Stimulated activated CD8-positive, alpha-beta memory T cell treated with anti-CD3 and anti-CD28 coated beads, Interleukin-2, amount 100 ng/mL, for 48 hours (primary cell): ENCODE measurements at places on chromosomes 1 and 21.

- DNase-seq = no peak
Observed at GRCh38 chr1:230464671-230465070, 38.5 kb upstream of the PGBD5 start.

DNA sequence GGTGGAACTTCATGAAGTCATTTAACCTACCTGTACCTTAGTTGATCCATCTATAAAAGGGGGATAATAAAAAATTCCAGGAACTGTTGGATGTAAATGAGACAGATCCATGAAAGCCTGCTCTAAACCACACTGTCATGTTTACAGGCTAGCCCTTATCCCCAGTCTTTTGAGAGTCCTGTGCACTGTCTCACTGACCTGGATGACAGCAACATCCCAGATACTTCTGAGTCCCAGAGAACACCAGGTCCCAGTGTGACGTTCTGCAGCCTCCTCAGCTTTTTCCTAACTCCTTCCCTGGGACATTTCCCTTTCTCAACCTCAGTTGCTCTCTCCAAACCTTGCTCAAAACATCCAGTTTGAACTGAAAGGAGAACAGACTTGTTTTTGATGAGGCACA, 165.4 kb upstream of the C8B start:
- DNase-seq = no peak

DNA sequence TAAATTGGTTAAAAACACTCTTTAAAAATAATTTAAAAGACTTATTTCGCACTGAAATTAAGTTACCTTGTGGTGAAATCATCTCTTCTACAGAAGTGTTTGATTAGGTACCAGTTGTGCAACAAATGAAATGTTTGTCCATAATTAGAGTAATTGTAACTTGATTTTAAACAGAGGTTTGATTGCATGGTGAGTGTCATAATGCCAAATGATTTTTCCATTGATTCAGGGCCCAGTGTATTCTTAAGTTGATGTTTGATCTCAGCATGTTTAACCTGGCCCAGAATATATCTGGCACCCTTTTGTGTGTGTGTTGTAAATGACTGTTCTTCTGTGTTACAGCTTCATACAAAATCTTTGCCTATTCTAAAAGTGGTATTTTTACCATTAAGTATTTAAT, 28.5 kb downstream of the LRRC8B start:
- no peak for DNase-seq

DNA sequence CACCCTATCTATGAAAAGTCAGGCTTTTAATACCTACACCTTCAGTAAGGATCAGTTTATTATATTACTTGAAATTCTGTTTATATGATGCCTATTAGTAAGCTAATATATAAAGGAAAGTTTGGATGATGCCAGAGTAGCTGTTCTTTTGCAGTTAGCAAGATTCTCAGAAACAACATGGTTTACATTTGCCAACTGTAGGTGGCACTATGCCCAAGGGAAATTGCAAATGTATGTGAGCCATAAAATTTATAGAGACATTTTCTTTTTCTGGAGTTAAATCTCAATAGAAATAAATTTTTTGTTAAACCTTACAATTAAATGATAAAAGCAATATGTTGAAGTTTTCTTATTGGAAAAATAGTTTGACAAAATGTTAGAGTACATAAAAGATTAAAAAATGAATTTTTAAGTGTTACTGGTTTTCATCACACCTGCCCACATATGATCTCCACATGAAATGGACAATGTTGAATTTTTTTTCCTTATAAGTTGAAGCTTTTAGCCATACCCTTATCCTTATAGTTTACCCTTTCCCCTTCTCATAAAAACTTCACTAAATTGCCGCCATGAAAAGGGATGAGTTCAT, 32.1 kb upstream of the EPHX4 start:
- peak; percentile 3 for DNase-seq

DNA sequence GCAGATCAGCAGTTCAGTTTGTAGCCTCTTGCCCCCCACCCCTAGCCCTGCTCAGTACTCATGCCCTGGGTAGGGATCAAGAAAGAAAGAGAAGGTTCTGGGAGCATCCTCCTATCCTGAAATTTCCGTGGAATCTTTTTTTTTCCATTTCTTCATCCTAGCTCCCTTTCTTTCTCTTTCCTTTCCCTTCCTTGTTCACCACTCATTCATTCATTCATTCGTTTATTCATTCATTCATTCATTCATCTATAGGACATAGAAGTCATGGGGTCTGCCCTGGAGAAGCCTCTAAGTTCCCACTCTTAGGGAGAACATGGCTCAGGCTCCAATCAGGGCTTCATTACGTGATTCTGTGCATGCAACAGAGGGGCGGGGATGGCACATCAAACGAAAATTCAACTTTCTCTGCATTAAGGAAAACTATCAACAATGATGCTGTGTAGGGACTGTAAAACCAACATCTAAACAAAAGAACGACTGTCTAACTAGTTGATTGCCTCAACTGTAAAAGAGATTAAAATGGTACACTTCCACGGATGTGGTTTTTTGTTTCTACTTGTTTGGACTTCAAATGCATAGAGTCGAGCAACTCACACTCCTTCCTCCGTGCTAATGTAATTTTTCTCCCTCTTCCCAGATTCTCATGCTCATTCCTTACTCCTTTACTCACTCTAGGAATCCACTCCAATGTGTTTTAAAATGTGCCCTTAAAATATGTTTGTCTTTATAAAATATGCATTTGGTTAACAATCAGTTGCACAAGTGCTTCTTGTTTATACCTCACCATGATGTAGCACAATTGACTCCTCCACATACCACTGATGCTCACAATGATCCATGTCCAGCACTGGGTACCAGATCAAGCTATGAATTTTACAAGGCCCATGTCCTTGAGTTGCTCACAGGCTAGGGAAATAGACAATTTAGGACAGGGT, 101.2 kb upstream of the SLC2A1 start:
- DNase-seq = no peak

DNA sequence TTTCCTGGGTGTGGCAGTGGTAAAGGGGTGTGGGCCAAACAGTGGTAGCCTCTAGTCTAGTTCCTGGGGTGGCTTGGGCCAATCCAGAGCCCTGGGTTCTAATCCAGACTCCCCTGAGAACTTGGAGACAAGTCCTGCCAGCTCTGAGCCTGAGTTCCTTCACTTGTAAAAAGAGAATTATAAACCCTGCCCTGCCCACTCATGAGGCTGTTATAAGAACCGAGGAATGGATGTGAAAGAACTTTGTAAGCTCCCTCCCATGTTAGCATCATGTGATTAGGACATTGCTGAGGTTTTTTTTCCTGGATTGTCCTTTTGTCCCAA, 131.0 kb downstream of the RRAGC start:
- DNase-seq = no peak

- DNase-seq = peak; percentile 47
Observed at GRCh38 chr1:180632326-180633056, 669 bp downstream of the XPR1 start.

DNA sequence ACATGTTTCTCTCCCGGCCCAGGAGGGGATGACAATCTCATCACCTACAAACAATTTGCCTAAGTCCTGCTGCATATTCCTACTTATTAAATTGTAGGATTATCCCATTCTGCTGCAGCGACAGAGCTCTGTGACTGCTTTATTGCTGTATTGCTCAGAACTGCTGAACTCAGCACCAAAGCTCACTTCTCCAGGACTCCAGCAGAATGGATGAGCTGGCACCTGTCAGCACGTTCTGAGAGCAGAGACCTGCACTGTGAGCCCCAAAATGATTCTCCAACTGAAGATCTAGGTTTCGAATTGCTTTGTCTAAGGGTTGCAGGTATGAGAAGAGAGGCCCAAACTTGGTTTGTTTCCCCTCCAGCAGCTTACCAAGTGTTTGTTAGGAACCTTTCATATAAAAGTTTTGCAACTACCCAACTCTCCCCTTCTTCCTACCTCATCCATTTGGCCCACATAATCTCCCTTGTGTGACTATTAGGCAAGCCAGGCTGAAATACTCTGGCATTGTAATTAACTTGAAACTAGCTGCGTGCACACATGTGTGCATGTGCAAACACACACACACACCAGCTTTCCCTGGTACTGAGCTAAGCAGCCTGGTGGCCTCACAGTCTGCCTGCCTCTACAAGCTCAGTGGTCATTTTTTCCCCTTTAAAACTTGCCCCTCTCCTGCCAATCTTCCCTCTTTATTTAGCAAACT, 161.4 kb upstream of the CAMK1G start:
- no peak for DNase-seq

DNA sequence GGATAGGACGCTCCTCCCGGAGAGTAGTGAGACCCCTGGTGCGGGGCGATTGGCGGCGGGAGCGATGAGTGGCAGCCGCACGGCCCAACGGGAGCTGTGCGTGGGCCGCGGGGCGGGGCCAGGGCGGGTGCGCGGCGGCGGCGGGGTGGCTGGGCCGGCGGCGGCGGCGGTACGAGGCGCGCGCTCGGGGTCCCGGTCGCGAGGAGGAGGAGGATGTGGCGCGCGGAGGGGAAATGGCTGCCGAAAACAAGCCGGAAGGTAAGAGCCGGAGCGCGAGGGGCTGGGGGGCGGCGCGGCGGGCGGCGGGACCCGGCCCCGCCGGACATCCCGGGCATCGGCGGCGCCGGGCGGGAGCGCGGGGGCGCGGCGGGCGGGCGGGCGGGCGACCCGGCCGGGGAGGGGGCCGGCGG, at the start of gene CAMTA1:
CAMTA1 (plus strand) TSS at position 137 of the 410 bp plus-strand sequence; CDS start at position 214, 77 bp downstream.
- DNase-seq = no peak

- no peak for DNase-seq
Observed at GRCh38 chr1:169697755-169698154, 13.7 kb downstream of the SELL start.

GRCh38 chr1:153852170-153852569, 70.6 kb downstream of the GATAD2B start:
- DNase-seq = no peak

DNA sequence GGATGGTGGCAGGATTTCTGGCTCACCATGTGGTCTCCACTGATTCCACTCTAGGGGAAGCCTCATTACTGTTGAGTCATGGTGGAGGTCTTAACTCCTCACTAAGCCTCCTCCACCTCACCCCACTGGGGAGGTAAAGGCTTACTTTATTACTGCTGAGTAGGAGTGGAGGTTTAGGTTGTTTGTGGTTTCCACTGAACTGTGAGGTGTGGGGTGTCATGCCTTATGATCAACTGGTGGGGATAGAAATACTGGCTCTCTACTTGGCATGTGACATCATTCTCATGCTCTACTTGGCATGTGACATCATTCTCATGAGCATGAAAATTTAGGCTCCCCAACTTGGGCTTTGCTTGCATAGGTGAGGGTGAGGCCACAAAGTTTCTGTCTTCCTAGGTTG, 35.6 kb downstream of the COL6A1 start:
- DNase-seq = no peak

DNA sequence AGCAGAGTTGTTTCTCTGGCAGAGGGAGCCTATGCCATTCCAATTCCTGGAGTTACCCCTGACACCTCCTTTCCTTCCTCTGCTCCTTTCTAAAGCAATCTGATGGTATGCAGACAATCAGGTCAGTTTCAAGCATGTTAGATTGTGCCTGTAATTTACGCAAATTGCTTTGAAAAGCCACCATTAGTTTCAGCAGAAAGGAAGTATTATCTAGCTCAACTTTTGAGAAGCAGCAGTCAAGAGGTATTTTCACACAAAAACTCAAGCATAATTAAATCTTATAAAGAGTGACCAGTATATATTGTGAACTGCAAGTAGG, 2.2 kb downstream of the ERRFI1 start:
- DNase-seq = no peak

DNA sequence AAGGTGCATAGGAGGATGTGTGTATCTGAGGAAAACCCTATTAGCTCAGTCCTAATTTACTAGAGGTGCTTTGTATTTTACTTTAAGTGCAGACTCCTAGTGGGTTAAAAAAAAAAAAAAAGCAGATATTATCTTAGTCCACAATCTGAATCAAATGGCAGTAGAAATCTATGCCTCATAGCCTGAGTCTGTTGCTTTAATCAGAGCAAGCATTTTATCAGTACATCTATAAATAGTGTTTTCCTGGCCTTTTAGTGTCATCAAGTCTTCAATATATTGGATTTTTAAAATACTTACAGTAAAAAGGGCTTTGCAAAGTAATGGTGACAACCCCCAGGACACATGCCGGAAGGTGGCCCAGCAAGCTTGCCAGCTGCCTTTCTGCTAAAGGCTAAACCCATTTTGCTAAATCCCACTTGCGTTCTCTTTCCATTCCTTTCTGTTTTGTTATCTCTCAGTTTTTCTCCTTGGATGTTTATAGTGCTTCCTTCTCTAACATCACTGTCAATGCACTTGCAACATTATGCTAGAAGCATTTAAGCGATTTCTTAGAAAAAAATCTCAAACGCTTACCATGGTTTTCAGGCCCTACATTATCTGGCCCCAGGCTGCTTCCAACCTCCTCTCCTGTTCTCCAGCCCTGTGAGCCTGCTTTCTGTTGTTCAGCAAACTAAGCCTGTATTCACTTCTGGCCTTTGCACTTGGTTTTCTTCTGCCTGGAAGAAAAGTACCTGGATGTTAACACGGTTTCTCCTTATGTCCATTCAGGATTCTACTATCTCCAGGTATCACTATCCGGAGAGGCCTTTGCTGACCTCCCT, 206.3 kb downstream of the PDE4B start:
- DNase-seq = no peak

GRCh38 chr1:166980383-166980782, 5.0 kb upstream of the ILDR2 start:
- no peak for DNase-seq

GRCh38 chr1:119449971-119450370, 35.0 kb downstream of the HSD3B2 start:
- no peak for DNase-seq

- no peak for DNase-seq
Observed at GRCh38 chr1:197692965-197693364, 82.3 kb downstream of the DENND1B start.

- no peak for DNase-seq
Observed at GRCh38 chr1:215923129-215923824, 356.2 kb downstream of the KCTD3 start.

- DNase-seq = no peak
Observed at GRCh38 chr21:34838956-34839820, 170.4 kb downstream of the CLIC6 start.

- DNase-seq = no peak
Observed at GRCh38 chr1:63523738-63524137, 413 bp downstream of the EFCAB7 start.

GRCh38 chr21:16968436-16968835, 544.4 kb upstream of the CXADR start:
- no peak for DNase-seq

DNA sequence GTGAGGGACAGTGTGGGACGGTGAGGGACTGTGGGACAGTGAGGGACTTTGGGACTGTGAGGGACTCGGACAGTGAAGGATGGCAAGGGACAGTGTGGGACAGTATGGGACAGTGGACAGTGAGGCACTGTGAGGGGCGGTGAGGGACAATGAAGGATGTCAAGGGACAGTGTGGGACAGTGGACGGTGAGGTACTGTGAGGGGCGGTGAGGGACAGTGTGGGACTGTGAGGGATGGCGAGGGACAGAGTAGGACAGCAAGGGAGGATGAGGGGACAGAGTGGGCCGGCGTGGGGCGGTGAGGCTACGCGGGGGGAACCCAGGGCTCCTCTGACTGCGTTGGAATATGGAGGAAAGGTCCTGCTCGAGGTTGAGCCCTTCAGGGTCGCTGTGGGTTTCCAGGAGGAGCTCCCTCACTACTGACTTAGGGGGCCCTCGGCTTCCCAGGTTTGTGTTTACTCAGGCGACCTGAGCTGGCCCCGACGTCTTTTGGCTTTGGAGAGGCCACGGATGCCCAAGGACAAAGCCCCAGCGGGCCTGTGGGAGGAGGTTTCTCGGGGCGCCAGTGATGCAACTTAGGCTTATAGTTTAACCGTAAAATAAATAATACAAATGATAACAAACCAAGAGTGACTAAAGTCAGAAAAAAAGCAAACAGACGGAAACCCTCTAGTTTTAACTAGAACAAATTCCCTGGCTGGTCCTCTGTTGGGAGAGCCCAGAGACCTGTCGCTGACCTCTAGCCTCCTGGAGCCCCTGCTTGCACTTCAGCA, 1.1 kb upstream of the ERRFI1 start:
- DNase-seq = no peak
